ENCODE measurements at places on chromosomes 11 and 22.

DNA sequence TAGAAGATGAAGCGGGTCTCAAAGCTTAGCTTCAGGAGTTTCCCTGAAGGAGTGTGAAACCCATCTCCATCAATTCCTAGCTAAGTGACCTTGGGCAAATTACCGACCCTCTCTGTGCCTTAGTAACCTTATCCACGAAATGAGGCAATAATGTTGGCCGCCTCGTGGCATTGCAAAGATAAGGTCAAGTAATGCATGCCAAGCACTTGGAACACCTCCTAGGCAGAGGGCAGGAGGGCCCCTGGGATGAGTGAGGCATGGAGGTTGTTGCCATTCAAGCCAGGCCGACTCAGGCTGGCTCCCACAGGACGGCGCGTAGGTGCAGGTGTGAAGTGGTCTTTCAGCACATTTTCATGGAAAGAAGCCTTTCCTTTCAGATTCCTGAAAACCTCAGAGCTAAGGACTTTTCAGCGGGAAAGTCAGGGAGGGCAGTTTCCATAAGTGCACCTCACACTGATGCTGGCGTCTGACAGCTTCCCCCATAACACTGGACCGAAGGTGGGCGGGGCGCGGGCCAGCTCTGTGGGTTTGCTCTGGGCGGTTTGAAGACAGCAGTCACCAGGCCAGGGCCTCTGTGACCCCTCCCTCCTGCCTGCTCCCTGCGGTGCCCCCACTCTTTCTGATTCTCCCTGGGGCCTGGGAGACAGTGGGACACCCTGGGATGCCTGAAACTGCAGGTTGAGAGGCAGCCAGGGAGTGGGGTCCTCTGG lies 25.2 kb downstream of the RPS6KA4 start:
- DNase-seq, result no peak

DNA sequence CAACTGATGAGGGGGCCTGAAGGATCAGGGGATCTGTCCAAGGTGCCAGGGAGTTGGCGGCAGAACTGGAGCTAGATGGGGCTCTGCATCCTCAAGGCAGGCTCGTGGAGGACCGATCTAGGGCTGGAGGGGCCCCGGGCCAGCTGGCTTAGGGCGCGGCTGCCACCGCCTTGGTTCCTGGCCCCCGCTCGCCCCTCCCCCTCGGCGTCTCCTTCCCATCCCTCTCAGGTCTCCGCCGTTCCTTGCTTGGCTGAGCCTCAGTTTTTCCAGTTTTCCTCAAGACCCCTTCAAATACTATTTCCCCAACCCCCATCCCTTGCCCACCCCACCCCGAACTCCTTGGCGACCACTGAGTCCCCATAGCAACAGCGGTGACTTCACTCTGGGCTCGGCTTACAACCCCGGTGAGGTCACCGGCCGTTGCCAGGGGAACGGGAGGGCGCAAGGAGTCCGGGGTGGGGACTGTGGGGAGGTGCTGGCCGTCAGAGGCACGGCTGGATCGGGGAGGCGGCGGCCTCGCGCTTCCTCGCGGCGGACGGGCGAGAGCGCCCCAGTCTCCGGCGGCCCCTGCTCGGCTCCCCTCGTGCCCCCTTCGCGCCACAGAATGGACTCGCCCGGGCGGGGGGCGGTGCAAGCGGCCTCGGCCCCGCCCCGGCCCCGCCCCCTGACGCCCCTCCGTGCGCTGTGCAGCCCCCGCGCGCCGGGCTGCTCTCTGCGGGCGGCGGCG lies 7.5 kb downstream of the FREY1 start:
- DNase-seq, result no peak

DNA sequence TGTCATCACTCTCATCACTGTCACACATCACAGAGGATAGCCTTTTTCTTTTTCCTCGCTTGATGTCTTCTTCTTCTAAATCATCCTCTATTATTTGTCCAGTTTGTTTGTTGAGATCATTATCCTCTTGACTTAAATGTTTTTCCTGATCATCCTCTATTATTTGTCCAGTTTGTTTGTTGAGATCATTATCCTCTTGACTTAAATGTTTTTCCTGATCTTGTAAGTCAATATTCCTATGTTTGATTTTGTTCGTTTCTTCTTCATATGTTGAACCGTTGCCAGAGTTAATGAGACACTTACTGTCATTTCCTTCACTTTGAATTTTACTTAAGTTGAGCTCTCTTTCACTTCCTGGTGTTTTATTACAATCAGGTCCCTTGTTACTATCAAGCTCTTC lies 5.6 kb downstream of the CCDC82 start:
- DNase-seq, result no peak

DNA sequence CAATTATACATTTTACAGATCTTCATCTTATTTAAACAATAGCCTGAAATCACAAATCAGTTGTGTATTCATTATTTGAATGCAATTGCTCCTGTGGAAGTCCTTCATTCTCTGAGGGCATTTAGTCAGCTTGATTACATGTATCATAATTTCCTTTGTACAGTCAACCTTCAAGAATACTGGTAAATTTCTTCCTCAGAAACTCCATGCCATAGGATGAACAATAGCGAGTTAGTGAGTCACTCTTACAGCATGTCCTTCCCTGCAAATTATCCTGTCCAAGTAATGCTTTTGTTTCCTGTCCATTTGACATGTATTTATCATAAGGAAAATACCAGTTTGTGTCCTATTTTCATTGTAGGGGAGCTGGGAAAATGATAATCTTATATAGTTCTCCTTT lies 3.8 kb downstream of the OR10S1 start:
- DNase-seq, result no peak

All from GM12864 (cell line).